ENCODE measurements at places on chromosomes 6 and 20.

- DNase-seq = no peak
These were observed 128.1 kb downstream of the ADAT2 start for GRCh38 chr6:143322386-143322785.

DNA sequence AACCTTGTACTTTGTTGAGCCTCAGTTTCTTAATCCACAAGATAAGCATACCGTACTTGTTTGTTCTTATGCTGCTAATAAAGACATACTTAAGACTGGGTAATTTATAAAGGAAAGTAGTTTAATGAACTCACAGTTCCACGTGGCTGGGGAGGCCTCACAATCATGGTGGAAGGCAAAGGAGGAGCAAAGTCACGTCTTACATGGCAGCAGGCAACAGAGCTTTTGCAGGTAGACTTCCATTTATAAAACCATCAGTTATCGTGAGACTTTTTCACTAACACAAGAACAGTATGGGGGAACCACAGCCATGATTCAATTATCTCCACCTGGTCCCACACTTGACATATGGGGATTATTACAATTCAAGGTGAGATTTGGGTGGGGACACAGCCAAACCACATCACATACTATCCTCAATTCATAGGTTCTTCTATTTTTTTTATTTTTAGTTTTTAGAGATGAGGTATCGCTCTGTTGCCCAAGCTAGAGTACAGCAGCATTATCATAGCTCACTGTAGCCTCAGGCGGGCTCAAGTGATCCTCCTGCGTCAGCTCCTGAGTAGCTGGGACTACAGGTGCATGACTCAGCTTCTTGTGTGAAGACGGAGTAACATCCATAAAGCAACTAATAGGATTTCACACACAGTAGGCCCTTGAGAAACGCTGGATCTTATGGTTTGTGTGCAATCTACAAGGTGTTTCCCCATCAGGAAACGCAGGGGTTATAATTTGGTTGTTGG lies 76.7 kb upstream of the IYD start:
- DNase-seq = no peak

DNA sequence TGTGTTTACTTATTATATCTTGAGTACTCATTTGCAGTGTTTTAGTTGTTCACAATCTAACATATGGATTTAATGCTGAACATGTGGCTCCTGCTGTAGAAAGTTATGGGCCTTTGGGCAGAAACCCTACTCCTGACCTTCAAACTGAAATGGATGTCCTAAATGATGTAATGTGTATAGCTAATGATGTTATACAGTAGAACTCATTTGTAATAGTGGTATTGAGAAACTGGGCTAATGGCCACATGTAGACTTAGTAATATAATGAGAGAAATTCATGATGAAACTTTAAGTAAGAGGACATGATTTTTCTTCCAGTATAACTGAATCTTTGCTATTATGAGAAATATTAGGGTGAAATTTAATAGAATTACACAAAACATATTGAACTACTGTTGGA lies 121.3 kb upstream of the PTPRK start:
- no peak for DNase-seq

DNA sequence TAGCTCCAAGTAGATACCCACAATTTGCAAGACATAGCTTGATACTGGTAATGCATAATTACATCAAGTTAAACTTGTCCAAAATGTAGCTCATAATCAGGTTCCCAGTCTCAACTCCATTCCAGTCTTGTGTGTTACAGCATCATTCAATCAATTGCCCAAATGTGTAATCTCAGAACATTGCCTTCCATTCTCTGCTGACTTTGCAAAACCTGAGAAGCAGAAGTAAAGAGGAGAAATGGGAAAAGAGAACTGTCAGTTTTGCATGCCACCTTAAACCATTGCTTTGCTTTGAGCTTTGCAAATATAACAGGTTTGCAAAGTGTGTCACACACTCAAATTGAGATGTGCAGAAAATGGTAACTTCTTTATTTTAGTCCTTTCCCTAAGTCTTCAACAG lies 40.3 kb upstream of the CNKSR3 start:
- no peak for DNase-seq
